Activated T-helper 1 cell treated with anti-CD3 and anti-CD28 coated beads, Interleukin-2, amount 50 U/mL, for 16 hours (primary cell): ENCODE measurements at places on chromosomes 16 and 17.

GRCh38 chr17:8894673-8895578 lies 27.5 kb upstream of the PIK3R6 start:
- DNase-seq = no peak

DNA sequence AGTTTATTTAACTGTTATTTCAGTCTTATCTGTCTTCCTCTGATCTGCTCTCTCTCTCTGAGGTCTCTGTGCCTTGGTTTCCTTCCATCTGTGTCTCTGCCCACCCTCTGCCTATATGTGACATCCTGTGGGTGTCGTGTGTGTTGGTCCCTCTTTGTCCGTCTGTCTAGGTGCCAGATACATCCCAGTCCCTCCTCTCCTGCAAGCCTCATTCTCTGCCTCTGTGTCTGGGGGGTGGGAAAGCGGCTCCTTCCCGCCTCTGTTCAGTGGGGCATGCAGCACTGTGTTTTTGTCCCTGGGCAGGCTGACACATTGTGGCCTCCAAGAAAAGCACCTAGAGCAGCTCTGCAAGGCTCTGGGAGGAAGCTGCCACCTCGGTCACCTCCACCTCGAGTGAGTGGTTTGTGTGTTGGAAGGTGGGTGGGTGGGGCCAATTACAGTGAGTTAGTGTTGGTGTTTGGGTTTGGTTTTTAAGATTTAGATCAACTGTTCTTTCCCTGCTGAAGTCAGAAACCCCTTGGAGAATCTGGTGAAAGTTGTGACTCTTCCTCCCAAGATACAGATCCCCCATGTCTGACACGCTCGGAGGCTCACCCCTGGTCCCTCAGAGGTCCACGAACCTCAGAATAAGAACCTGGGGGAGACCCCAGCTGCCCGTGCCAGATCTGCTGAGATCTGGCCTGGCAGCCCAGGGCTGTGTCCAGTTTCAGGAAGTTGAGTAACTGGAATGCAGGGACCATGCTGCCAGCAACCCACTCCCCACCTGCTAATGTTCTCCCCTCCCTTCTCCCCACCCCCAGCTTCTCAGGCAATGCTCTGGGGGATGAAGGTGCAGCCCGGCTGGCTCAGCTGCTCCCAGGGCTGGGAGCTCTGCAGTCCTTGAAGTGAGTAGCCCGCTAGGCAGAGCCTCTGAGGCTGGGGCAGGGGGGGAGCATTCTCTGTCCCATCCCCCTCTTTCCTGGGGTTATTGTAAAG lies 50.9 kb upstream of the CPNE2 start:
- peak; percentile 70 for DNase-seq

DNA sequence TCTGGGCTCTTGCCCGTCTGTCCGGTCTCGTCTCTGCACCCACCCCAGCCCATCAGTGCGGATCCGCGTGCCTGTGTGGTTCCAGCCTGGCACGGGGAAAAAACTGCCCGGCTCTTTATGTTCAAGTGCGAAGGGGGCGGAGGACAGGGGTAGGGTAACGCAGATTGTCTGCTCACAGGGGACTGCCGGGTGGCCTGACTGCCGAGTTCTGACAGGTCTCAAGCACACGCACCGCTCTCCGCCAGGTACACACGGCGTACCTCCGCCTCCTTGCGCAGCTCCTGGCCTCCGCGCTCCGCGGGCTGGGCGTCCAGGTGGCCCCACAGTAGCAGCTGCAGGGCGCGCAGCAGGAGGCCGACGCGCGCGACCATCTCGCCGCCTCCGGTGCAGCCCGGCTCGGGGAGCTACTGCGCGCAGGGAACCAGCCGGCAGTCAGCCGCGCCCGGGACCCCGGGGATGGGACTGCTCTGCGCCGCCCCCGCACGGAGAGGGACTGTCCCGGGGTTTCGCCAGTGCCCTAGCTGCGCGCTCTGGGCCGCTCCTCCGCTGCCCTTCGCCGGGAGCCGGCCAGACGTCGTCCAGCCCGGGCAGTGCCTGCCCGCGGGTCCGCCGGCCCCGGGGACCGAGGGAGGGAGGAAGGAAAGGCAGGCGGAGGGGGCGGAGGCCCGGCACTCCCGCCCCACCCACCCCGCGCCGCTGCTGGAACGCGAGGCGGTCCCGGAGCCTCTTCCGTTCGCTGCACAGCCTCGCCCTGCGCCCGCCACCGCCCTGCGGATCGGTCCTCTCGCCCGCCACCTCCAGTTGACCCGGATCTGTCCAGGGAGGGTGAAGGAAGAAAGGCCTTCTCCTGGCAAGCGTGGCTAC lies at the start of gene MMP28:
MMP28 (minus strand) TSS at position 635 of the 864 bp plus-strand sequence; CDS start at position 371, 264 bp downstream.
- no peak for DNase-seq

DNA sequence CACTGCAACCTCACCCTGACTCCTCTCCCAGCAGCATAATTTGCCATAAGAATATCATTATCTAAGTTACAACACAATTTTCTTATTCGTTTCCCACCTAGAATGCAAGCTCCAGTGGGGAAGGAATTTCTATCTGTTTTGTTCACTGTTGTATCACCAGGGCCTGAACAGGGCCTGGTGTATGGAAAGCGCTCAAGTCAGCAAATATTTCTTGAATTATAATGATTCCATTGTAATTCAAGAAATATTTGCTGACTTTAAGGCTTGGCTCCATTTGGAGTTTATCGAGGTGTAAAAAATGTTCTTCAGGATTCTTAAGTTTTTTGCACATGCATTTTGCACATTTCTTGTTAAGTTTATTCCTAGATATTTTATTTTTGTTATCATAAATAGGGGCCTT lies 58.4 kb downstream of the RBFOX3 start:
- DNase-seq = no peak

DNA sequence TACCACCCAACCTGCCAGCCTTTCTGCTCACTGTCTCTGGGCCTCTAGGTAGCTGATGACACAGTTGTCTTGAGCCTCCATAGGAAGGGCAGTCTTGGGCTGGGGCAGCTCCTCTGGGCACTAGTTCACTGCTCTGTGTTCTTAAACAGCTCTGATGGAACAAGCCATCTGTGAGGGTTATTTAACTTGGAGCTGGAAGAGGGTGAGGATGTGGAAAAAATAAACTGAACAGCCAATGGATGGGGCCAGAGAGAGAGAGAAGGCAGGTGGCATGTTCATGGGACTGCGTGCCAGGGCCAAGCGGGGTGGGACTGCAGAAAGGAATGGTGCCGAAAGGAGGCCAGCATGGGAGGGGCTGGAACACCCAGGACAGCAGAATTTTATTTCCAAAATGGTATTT lies 52.6 kb downstream of the HIC1 start:
- DNase-seq = no peak

GRCh38 chr16:83720213-83720612 lies 87.6 kb upstream of the HSBP1 start:
- no peak for DNase-seq

DNA sequence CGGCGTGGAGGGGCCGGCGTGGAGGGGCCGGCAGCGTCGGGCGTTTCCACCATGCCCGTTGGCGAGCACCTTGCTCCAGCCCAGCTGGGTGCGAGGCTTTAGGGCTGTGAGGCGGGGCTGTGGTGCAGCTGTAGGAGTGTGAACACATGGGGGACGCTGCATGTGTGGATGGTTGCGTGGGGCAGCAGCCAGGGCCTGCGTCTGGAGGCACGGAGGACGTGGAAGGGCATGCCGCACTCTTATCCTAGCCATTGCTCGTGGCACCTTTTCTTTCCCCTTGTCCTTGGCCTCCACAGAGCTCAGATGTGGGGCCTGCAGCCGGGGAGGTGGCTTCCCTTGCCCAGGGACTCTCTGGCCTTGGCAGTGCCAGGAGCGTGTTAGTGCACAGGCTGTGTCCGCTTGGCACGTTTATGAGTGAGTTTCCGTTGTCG lies 47.8 kb downstream of the PDPK1 start:
- no peak for DNase-seq

- DNase-seq = no peak
Measured at GRCh38 chr16:64823481-64824075, 298.3 kb downstream of the CDH11 start.

DNA sequence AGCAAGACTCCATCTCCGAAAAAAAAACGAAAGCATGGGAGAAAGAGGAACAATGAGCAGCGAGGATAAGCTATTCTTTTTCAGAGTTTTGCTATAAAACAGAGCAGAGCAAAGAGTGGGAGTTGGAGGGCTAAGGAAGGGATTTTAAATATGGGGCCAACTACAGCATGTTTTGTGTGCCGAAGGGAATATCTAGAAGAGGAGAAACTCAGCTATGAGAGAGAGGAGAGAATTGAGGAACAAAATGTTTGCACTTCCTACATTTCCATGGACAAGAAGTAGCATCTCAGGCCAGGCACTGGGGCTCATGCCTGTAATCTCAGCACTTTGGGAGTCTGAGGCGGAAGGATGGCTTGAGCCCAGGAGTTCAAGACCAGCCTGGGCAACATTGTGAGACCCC lies 13.1 kb upstream of the GRB2 start:
- DNase-seq = no peak

GRCh38 chr17:1197781-1198490 lies 18.2 kb upstream of the ABR start:
- DNase-seq = peak; percentile 24

GRCh38 chr17:28759256-28759865 lies 15.6 kb downstream of the TRAF4 start:
- no peak for DNase-seq

- no peak for DNase-seq
Measured at GRCh38 chr17:57108671-57109392, 23.8 kb downstream of the AKAP1 start.

GRCh38 chr16:6600167-6600566 lies 732.5 kb upstream of the RBFOX1 start:
- DNase-seq = no peak

GRCh38 chr16:17475104-17475503 lies 4.3 kb upstream of the XYLT1 start:
- DNase-seq = no peak

GRCh38 chr16:82584553-82585152 lies 42.1 kb upstream of the CDH13 start:
- no peak for DNase-seq

- no peak for DNase-seq
Measured at GRCh38 chr16:49503256-49504022, 129.8 kb downstream of the C16orf78 start.

GRCh38 chr17:42323268-42323773 lies 35.0 kb downstream of the STAT5A start:
- no peak for DNase-seq

DNA sequence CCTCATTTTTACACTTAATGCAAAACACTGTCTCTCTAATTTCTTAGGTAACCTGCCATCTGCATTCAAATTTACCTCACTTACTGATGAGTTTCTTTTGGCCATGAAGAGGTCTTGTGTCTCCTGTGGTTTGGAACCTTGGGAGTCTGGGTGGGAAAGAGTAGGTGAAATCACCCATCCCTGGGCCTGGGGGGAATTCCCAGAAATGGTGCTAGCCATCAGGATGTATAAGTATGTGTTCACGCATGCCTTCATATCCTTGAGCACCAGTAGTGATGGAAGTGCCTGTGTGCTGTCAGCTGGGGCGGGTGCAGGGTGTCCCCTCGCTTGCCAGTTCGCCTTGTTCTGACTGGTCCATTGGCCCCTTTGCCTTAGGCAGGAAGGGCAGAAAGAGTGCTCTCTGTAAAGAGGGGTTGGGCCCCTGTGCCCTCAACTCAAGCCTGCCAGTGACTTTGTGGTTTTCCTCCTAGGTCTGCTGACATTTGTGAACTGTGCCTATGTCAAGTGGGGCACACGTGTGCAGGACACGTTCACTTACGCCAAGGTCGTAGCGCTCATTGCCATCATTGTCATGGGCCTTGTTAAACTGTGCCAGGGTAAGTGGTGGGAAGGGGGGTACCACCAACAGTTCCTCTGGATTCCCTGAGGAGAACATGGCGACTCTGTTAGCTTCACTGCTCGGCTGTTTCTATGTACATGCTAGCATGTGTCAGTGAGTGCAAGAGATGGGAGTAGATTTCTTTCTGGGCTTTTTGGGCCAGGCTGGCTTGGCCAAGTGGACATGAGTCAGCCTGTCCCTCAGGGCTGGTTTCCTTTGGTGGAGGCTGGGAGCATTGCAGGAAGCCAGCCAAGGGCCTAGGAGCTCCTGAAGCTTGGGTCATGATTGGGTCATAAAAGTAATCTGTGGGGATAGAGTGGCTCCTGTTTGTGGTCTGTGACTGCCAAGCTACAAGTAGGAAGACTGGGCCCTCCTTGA lies 23.2 kb downstream of the SLC7A6OS start:
- DNase-seq = no peak

DNA sequence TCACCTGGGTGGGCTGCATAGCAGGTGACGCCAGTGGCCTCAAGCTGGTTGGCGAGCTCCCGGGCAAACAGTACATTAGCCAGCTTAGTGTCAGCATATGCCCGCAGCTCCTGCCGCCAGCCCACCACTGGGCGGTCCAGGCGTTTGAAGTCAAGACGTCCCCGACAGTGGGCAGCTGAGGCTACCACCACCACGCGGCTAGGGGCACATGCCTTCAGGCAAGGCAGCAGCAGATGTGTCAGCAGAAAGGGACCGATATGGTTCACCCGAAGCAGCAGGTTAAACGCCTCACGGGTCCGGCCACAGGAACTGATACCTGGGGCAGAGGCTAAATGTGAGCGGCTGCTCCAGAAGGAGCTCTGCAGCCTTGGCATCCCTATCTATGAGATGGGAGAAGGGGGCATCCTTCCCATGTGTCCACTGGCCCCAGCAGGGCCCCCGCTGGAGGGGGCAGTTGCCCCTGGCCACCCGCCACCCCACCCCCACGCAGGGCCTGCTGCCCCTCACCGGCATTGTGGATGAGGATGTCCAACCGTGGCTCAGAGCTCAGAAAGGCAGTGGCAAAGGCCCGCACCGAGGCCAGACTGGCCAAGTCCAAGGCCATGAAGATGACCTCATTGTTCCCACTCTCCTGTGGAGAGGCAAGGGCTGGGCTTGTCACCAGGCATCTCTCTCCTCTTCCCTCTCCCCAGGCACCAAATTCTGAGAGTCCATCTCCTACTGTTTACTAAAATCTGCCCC lies 1.7 kb downstream of the DHRS13 start:
- no peak for DNase-seq

GRCh38 chr17:67041531-67041930 lies 2.8 kb upstream of the CACNG1 start:
- no peak for DNase-seq

- DNase-seq = no peak
Measured at GRCh38 chr17:17959520-17960361, 12.5 kb downstream of the TOM1L2 start.

DNA sequence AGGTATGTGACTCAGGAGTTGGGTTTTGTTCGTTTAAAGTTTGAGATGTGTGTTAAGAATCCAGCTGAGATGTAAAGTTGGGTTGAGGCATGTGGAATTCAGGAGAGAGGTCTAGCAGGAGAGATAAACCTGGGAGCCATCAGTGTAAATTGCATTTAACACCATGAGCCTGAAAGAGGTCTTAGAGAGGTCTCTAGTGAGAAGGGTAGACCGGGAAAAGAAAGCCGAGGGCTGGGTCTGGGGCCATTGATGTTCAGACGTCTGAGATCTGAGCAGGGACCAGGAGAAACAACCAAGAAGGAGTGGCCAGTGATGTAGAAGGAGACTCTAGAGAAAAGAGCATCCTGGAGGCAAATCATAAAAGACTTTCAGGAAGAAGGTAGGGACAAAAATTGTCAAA lies 44.1 kb upstream of the PIRT start:
- DNase-seq = no peak

- no peak for DNase-seq
Measured at GRCh38 chr16:74651841-74652240, 14.8 kb downstream of the RFWD3 start.
